NCI-H446 (cell line): ENCODE measurements at places on chromosomes 4 and X.

GRCh38 chr4:144645631-144646522, at the start of gene HHIP:
Gene HHIP (plus strand): TSS chr4:144646156. CDS start chr4:144646676, 520 bp downstream.
- no peak for DNase-seq

GRCh38 chr4:69707807-69708206, 52.6 kb downstream of the SULT1B1 start:
- DNase-seq = no peak

DNA sequence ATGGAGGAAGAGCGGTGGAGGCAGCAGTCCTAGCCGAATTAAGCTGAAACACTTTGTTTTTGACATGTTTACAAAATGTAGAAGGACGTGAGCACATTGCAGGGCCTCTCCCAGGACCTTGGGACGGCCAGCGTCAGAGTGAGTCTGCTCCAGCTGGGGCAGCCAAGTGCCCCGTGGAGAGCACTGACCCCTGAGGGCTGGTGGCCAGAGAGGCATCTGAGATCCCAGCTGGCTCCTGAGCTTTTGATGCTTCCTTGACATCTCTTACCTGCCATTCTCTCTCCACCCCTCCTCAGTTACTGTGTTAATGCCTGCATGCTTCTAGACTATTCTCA, 24.7 kb downstream of the NAT8L start:
- DNase-seq = no peak

- no peak for DNase-seq
Measured at GRCh38 chrX:65720381-65720964, 53.0 kb downstream of the MSN start.

- DNase-seq = no peak
Measured at GRCh38 chr4:129335276-129335675, 239.3 kb downstream of the C4orf33 start.

DNA sequence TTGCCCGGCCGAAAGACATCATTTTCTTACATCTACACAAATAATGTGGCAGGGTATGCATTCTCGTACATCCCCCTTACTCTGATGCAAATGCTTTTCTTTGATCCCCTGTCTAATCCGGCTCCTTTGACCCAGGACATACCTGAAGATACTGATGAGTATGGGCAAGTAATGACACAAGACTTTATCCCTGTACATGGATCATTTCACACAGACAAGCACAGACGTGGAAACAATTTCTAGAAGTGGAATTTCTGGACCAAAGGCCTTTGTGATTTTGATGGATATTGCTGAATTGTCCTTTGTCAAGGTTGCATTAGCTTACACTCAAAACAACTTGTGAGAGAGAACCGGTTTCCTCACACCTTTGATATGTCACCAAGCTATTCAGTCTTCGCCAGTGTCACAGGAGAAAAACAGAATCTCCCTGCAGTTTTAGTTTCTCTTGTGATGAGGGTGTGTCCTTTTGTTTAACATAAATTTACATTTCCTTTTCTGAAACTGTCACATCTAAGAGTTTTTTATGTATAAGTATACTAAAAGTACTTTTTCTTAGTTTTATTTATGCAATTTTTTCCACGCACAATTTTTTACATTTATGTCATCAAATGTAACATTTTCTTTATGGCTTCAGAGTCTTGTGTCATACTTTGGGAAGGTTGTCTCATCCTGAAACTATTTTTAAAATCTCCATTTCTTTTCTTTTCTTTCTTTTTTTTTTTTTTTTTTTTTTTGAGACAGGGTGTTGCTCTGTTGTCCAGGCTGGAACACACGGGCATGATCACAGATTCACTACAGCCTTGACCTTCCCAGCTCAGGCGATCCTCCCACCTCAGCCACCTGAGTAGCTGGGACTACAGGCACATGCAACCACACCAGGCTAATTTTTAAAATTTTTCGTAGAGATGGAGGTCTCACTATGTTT, 25.2 kb downstream of the RWDD4 start:
- no peak for DNase-seq

DNA sequence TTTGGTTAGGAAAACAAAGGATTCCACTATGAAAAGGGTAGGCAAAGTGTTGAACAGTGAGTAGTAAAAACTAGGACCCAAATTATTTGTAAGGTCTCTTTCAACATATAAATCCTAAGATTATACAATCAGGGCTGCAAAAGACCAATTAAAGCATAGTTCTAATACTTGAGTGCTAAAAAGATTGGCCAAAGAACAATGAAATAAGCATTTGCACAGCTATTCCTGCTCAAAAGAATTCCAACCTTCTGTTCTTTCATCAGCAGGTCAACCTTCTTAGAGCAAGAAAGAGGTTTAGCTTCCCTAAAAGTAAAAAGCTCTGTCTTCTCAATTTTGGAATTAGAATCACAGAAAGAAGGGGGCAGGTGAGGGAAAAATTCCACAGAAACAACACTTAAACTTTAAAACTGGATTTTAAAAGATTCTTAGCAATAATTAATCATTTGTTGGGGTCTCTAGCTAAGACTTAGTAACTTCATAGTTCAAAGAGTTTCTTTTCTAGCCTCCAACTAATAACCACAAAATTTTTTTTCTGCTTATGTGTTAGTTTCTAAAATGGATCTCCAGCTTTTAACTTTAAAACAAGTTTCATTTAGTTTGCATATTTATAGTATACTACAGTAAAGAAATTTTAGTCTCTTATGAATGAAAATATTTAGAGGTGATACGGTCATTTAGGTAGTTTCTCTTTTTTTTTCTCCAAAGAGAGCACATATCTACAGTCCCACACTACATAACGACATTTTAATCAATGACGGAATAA, 16.3 kb downstream of the TSPAN5 start:
- DNase-seq = no peak

DNA sequence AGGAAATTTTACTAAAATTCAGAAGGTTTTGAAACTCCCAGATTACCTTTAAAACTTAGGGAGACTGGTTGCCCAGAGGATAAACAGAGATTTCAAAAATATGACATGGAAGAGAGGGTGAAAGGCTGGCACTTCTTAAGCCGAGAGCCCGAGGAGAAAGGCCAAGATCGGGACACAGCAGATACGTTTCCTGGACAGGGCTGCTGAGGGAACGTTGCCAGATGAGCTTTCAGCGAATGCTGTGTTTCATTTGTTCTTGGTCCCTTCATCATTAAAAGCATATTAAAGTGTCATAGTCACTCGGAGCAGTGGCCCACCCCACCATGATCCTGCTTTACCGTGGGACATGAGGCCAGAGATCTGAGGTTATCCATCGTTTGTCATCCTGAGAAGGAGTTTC, 37.9 kb upstream of the STOX2 start:
- DNase-seq = no peak

DNA sequence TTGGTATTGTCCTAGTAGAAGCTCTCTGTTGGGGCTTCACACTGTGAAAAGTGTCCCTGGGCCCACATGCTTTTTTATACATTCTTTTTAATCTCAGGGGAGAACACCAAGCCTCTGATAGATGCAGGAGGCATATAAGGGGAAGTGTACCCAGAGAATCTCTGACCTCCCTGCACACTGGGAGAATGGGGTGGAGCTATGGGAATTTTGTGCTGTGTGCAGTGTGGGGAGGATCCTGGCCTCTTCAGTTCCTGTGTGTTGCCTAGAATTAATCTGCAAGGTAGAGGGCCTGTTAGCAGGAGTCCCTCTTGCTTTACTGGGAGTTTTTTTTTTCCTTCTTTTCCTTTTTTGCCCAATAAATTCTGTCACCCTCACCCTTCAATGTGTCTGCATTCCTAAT, 49.2 kb upstream of the SPIN4 start:
- DNase-seq = no peak

DNA sequence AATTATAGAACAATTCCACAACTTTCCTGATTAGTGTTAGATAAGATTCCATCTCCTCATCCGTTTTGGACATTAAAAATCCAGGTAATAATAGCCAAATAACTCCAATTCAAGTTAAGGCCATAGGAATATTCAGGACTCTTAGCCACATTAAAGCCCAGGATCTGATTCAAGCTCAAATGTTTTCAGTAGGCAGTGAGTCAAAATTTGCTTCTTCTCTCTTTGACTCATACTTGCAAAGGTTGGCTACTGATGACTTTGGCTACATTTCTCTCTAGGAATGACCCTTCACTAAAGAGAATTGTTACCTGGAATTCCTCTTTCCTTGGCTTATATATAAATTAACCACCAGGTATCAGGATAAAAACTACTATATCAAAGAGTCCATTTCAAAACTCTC, 354.9 kb upstream of the HS3ST1 start:
- no peak for DNase-seq

- no peak for DNase-seq
Measured at GRCh38 chr4:77154761-77155499, 2.1 kb upstream of the CCNG2 start.

GRCh38 chr4:12411072-12411471, 982.4 kb upstream of the HS3ST1 start:
- DNase-seq = peak; percentile 2

- DNase-seq = no peak
Measured at GRCh38 chrX:2272337-2272736, 228.4 kb downstream of the DHRSX start.
